ENCODE measurements at places on chromosomes 11 and 22. TPM values are rescaled to one million over a fixed set of nuclear protein-coding genes. Genes with fewer than 3 reads are reported as not detected.

DNA sequence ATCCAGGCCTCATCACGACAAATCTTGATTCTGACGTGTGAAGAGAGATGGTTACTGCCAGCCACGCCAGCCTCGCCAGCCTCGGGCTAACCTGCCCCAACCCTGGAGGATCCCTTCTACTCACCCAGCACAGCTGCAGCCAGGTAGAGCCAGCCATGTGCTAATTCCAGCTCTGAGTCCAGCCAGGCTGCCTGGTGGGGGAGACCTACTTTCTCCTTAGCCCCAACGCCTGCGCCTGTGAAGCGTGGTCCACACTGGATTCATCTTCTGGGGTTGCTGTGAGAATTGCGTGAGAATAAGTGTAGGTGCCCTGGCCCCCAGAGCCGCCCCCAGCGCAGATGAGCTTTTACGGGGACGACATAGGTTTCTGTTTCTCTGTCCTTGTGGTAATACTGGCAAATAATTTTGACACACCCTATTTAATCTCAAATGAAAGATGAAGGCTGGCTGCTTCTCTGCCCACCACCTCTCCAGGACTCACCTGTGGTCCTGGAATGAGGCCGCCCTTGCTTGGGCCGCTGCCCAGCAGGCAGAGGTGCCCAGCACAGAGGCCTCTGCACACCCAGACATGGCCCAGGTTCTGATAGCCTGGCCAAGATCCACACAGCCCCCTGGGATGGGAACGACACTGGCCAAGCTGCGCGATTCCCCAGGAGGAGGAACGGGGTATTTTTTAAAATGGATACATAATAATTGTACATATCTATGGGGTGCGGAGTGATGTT, 528.4 kb downstream of the TBC1D22A start:
- DNase-seq, result no peak
- no peaks in the 10 kb centered on the region for H3K27me3 ChIP-seq
- H3K4me3 ChIP-seq, result no peak overlapping the region
- H3K27ac ChIP-seq, result no peak overlapping the region
- no peaks in the 10 kb centered on the region for H3K4me1 ChIP-seq

- no peak overlapping the region for H3K27ac ChIP-seq
- H3K27me3 ChIP-seq, result no peaks in the 10 kb centered on the region
- DNase-seq, result no peak
Observed at GRCh38 chr22:17587629-17588028, 24.3 kb downstream of the SLC25A18 start.

DNA sequence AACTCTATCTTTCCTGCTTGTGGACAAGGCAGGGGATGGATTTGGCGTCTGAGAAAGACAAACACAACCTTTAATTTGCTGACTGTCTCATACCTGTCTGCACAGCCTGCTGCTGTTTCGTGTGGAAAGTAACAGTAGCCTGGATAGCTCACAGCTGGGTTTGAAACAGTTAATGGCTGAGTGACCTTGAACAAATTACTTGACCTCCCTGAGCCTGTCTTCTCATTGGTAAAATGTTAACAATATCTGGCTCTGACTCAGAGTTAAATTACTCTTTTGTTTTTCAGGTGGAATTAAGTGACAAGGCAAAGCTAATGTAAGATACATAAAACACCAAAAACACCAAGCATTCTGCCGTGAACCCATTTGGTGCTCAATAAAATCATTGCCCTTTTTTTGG, 41.1 kb upstream of the ADA2 start:
- H3K27me3 ChIP-seq, result no peaks in the 10 kb centered on the region
- H3K4me1 ChIP-seq, result peaks cover 49% of the 10 kb centered on the region
- H3K27ac ChIP-seq, result no peak overlapping the region
- no peak overlapping the region for H3K4me3 ChIP-seq

- H3K4me3 ChIP-seq, result no peak overlapping the region
- no peaks in the 10 kb centered on the region for H3K27me3 ChIP-seq
- H3K36me3 ChIP-seq, result no peaks in the 10 kb centered on the region
- no peak for DNase-seq
- H3K4me1 ChIP-seq, result no peaks in the 10 kb centered on the region
Observed at GRCh38 chr11:26134053-26134452, 197.9 kb upstream of the ANO3 start.

- peak overlapping the region; percentile 86 for H3K27ac ChIP-seq
- peaks cover 29% of the 10 kb centered on the region for H3K4me1 ChIP-seq
- no peaks in the 10 kb centered on the region for H3K36me3 ChIP-seq
- no peak for DNase-seq
- no peaks in the 10 kb centered on the region for H3K27me3 ChIP-seq
Observed at GRCh38 chr11:78419327-78419726, 1.7 kb upstream of the GAB2 start.

DNA sequence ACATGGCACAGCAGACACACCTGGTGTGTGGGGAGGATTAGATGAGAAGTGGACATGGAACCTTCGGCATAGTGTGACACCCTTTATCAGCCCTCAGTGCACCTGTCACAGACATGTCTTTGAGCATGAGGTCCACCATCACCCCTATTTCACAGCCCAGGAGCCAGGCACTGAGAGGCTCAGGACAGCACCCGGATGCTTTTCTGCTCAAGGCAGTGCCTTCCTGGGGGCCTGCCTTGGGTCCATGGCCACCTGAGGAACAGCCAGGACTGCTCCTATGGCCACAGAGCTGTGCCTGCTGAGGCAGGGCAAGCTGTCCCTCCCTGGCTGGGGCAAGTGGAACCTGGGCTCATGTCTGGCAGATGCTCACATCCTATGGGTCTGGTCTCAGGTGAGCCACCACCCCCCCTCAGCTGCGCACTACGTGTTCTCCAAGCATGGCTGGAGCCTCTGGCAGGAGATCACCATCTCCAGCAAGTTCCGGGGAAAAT, 75.8 kb downstream of the MORC2 start:
- H3K27ac ChIP-seq, result no peak overlapping the region
- H3K27me3 ChIP-seq, result no peaks in the 10 kb centered on the region
- H3K4me1 ChIP-seq, result no peaks in the 10 kb centered on the region

- peaks cover 53% of the 10 kb centered on the region for H3K36me3 ChIP-seq
- no peak overlapping the region for H3K27ac ChIP-seq
Observed at GRCh38 chr22:38863531-38864131, 8.4 kb downstream of the CBX6 start.

- peak overlapping the region; percentile 82 for H3K27ac ChIP-seq
- no peak overlapping the region for H3K4me3 ChIP-seq
- no peaks in the 10 kb centered on the region for H3K27me3 ChIP-seq
- peaks cover 18% of the 10 kb centered on the region for H3K4me1 ChIP-seq
Observed at GRCh38 chr11:133541021-133541719, 8.9 kb upstream of the OPCML start.

The RIMBP3C gene
- 0.30 TPM for total RNA-seq

The IFITM10 gene
- 3.4 TPM for total RNA-seq

The OR5P2 gene
- total RNA-seq, result not detected

Data from spinal cord (tissue), 10 donors.